ENCODE measurements at places on chromosomes 3 and 15.

DNA sequence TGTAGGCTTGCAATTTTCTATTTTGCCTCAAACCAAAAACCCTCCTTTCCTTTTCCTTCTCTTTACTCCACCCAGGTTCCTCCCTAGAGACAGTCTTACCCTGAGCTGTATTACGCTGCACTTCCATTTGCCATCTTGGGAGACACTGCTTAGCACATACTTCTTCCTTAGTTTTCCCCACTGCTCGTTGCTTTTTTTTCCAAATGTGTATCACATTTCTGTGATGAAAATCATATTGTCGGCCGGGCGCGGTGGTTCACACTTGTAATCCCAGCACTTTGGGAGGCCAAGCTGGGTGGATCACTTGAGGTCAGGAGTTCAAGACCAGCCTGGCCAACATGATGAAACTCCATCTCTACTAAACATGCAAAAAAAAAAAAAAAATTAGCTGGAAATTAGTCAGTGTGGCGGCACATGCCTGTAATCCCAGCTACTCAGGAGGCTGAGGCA is 29.5 kb downstream of the POPDC2 start:
- no peak for DNase-seq

GRCh38 chr15:74418575-74419338 is 15.0 kb downstream of the SEMA7A start:
- DNase-seq = no peak

DNA sequence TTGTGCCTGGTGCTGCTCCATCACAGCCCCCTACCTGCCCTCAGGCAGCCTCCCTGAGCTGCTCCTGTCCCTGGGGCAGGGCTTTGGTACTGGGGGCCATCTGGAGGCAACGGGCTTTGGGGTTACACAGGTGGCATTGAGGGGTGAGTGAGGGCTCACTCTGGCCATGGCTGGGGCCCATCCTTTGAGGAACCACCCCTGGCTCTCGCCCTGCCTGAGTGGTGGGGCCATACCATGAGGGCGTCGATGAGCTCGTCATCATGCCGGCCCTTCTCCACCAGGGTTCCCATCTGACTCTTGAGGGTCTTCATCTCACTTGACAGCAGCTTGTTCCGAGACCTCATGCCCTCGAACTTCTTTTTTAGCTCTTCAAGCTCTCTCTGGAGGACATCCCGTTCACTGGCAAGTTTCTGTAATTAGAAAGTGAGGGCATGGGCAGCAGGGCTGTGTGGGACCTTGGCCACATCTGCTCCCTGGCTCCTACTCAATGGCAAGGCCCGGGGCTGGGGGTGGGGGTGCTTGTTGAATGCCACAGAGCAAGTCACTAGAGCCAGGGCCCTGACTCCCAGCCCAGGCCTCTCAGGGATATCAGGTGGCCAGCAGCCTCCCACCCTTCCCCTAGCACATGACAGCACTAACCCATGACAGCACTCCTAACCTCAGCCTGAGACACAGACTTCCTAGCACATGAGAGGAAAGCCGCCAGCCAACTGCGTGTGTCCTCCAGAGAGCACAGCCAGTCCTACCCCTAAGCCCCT is 33.5 kb downstream of the CCDC13 start:
- peak; percentile 77 for DNase-seq

- no peak for DNase-seq
Observed at GRCh38 chr3:7800006-7800780, 701.4 kb upstream of the LMCD1 start.

DNA sequence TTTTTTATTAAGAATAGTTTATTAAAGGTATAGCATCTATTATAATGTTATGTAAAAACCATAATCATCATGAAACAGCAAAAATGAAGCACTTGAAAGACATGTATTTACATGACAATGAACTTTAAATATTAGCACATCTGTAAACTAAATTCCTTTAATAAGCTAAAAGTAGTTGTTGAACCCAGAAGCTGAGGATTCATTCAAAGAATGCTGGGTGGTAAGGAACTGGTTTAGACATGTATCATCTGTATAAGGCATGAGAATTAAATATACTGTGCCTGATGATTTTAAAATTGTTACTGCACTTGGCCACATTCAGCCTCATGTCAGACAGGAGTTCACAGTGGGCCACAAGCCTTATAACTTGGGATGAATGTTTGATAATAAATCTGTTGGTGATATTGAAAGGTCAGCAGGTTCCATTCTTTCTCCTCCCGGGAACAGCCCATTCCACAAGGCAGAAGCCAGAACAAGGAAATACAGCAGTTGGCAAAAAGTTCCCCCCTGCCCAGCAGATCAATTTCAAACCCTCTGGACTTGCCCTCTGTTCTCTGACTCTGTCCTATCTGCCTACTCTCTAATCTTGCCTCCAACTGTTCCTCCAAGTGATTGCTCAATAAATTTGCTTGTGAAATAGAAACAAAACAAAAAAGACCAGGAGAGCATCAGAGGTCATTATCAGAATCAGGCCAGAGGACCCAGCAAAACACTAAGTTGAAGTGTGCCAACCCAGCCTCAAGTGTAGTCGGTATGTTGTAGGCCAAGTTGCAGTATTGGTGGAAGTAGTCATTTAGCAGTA is 49.8 kb upstream of the TEX264 start:
- no peak for DNase-seq

- no peak for DNase-seq
Observed at GRCh38 chr3:42430781-42431532, 20.5 kb upstream of the LYZL4 start.

DNA sequence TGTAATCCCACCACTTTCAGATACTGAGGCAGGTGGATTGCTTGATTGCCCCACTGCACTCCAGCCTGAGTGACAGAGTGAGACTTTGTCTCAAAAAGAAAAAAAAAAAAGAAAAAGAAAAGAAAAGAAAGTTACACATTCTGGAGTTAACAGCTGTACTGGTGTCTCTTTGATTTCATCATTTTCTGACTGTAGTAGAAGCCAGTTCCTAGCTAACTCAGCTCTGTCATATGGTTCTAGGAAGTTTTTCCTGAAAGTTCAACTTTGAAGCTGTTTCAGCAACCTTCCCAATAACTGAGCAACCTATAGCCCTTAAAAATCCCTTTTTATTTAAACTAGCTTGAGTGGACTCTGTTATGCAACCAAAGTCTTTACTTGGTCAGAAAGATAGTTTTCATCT is 104.6 kb upstream of the STRIT1 start:
- no peak for DNase-seq

- DNase-seq = no peak
Observed at GRCh38 chr3:51559411-51559888, 20.9 kb downstream of the RAD54L2 start.

- DNase-seq = no peak
Observed at GRCh38 chr3:73432023-73432705, 192.6 kb downstream of the PDZRN3 start.

- no peak for DNase-seq
Observed at GRCh38 chr15:39345176-39345575, 235.7 kb upstream of the THBS1 start.
